ENCODE measurements at places on chromosomes 12 and 14.

GRCh38 chr12:15689751-15690191 lies 99.4 kb downstream of the EPS8 start:
- DNase-seq: no peak

DNA sequence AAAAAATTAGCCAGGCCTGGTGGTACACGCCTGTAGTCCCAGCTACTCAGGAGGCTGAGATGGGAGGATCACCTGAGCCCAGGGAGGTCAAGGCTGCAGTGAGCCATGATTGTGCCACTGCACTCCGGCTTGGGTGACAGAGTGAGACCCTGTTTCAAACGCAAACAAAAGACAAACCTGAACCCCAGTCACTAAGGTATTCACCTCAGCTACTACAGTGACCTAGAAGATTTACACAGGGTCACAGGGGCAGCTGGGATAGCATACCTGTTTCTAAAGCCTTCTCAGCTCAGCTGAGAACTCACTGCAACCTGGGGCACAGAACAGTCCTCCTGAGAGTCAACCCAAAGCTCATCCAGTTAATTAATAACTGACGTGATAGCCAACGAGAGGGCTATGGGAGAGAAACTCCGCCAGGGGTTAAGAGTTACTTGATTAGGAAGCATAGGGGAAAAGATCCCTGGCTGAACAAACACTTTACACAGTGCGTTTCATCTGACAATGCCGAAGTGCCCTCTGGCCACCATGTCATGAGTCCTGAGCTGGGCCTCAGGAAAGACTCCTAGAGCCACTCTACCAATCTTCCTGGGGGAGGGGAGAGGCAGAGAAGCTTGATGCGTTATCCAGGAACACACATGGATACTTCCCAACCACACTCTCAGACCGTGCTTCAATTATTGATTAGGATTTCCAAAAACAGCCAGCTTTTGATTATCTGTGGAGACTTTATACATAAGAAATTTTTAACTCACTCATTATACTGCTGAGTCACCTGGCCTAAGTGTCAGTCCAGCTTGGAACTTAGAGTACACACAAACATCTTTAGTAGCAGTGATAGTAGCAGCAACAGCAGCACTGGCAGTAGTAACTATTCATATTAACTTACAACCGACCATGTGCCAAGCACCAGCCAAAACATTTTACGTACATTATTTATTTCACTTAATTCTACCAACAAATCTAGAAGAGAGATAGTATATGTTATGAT lies 48.2 kb downstream of the FOXN3 start:
- DNase-seq: no peak

- no peak for DNase-seq
These were observed 116.4 kb downstream of the SLC2A13 start for GRCh38 chr12:39989501-39989900.

DNA sequence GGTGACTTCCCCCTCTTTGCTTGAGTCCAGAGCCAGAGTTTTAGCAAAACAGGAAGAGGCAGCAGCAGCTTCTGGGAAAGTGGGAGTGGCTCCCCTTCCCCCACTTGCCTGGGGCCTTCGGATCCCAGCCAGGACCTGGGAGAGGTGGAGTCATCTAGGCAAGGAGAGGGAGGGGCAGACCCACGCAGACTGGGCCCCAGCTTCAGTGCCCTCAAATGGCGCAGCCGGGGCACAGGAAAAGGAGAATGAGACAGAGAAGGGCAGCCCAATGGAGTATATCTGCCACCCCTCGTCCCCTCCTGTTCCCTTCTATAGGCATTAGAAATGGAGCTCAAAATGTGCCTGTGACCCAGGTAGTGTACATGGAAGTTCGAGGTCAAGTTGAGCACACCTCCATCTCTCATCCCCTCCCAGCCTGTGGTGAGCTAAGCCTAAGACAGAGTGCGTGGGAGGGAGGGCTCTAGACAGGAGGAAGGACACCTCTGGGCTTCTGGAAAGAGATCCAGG lies 9.3 kb upstream of the HDAC7 start:
- no peak for DNase-seq

DNA sequence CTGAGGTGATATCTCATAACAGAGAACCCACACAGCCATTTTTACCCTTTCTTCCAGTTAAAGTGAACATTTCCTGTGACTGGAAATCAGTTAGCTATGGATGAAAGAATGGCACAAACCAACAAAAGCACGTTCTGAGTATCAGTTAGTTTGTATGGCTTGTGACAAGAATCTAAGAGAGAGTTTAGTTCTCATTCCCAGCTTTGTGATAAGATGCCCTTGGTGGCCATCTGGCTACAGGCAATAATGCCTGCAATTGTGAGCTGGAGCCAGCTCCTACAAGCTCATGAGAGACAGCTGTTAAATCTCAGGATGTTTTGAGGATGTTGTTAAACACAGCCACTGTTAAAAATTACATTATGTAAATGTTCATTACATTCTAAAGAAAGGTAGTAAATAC lies 122.0 kb upstream of the FRMD6 start:
- DNase-seq: no peak

Data from activated CD4-positive, alpha-beta T cell treated with anti-CD3 and anti-CD28 coated beads, Interleukin-2, amount 50 U/mL, for 1 hour (primary cell).